ENCODE measurements at places on chromosomes 16 and 17.

GRCh38 chr16:74501484-74502478 is 80.5 kb upstream of the CLEC18B start:
- DNase-seq, result no peak

GRCh38 chr17:62911114-62911513 is 54.9 kb upstream of the TANC2 start:
- DNase-seq, result no peak

- DNase-seq, result no peak
Observed at GRCh38 chr17:74289688-74290087, 15.7 kb downstream of the DNAI2 start.

GRCh38 chr16:82302042-82302727 is 132.2 kb upstream of the MPHOSPH6 start:
- DNase-seq, result peak; percentile 47
